ENCODE measurements at places on chromosomes 7 and 10.
A peak's percentile ranks its signal among the peaks of the same experiment; 100 is the strongest.

GRCh38 chr7:44396496-44396895, 71.1 kb upstream of the CAMK2B start:
- DNase-seq = no peak

GRCh38 chr10:9560976-9561375, 1456.7 kb upstream of the CELF2 start:
- DNase-seq = no peak

DNA sequence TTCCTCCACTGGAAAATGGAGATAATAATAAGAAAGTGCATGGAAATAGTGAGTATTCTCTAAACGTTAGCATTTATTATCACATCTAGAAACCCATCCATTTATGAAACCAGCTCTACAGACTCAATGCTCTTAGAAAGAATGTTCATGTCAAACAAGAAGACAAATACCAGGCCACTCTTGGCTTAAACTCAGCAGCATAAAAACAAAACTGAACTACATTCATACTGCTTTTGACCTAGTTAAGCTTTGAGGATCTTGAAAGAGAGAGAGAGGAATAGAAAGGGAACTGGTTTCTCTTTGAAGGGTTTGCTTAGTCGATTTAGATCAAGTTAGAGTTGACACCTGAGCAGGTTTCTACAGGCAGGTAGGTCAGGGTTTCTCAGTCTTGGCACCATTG, 332.9 kb upstream of the PRKCQ start:
- peak; percentile 53 for DNase-seq

GRCh38 chr7:111172564-111173257, 81.8 kb downstream of the LRRN3 start:
- peak; percentile 8 for DNase-seq

DNA sequence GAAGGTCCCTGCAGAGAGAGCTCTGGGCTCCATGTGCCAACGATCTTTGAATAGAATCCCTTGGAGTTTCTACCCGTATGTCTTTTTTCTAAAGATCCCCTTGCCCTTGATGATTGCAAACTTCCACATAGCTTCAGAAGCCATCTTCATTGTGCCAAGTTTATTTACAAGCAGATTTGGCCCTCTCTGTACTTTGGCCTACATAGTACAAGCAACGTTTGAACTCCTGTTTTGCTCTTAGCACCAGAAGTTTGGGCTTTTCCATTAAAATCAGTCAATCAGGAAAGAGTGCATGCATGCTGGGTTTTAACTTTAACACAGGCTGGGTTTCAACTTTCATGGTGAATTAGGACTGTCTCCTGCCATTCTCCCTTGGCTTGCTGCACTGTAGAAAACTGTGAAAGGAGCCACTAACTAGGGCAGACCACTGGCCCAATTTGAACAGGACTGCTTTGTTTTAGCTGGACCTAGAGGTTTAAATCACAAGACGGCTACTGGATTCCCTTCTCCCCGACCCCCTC, 557.6 kb upstream of the GALNT17 start:
- DNase-seq = no peak

GRCh38 chr7:87886875-87887274, 10.6 kb downstream of the DBF4 start:
- DNase-seq = peak; percentile 72

DNA sequence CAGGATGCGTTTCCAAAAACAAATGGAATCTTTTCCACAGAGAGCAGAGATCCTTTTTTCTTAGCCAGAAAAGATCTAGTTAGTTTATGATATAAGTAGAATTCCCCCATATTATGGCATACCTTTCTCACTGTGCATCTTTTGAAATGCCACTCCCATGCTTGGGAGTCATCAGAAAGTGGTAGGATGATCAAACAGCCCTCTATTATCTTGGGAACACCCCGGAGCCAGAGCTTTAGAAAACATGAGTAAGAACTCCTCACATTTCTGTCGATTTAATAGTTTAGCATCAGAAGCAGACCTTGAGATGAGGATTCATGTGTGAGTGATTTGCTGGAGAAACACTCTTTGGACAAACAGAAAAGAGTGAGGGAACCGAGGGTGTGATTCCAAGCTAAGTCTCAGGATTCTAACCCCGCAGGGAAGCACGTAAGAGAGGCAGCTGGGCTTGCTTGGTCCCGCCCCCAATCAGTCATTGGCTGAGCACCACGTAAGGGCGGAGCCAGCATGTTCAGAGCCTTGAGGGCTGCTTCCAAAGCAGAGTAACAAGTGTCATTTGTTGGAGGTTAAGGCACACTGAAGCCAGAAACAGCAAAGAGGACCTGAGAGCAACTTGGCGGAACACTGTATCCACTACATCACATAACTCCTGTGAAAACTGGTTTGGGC, 43.7 kb upstream of the NXPH1 start:
- no peak for DNase-seq

Measured in fibroblast of pulmonary artery (primary cell).